ENCODE measurements at places on chromosomes 3 and 15.

DNA sequence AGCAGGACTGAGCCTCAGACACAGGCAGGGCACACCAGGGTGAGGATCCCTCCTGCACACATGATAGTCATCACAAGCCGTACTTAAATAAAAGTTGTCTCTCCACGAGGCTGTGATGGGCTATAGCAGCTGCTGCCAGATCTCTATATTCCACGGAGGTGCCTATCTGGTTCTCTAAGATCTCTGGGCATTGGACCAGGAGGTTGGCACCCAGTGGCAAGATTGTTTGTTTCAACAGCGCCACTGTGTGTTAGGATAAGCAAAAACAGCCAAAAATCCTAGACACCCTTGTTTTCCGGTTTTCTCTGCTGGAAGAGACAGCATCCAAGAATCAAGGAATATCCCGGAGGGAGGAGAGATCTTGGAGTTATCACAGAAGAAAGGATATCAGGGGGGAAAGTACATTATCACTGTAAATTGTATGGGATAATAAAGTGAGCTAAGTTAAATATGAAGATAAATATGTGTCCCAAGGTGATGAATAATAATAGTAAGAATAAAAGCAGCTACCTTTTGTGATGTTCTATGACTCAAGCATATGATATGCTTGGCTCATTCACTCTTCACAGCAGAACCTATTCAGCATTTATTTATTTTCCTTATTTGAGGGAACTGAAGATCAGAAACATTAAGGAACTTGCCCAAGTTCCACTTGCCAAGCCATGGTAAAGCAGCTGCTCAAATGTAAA is 90.6 kb upstream of the AKAP13 start:
- DNase-seq: peak; percentile 39

DNA sequence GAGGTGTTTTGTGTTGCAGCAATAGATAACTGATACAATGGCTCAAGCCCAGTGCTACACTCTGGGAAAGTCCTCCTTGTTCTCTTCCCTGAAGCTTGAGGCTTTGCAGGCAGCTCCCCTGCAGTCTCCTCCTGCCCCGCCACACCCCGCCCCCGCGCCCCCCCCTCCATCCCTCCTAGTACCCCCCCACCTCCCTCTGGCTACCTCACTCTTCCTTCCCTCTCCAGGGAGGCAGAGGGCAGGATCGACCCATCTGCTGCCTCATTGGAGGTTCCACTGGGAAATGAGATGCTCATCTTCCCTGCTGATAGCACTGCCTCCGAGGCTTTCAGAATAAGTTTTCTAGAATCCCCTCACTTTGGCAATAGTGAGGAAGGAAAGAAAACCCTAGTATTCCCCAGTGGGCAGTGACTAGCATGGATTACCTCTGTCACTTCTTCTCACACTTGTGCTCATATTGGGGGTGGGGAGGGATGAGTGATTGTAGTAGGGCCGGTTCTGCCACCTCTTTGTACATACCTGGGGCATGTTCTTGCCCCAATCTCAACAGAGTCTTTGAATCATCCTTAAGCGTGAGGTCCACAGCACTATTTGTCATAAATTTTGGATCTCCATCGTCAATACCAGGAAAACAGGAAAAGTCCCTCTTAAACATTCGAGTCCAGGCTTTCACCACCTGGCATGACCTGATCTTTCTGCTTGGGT is 16.3 kb upstream of the RAB7A start:
- DNase-seq: no peak

GRCh38 chr15:60840306-60840702 is 361.4 kb upstream of the ICE2 start:
- DNase-seq: no peak

- no peak for DNase-seq
Measured at GRCh38 chr3:43923104-43923882, 232.6 kb downstream of the ABHD5 start.

DNA sequence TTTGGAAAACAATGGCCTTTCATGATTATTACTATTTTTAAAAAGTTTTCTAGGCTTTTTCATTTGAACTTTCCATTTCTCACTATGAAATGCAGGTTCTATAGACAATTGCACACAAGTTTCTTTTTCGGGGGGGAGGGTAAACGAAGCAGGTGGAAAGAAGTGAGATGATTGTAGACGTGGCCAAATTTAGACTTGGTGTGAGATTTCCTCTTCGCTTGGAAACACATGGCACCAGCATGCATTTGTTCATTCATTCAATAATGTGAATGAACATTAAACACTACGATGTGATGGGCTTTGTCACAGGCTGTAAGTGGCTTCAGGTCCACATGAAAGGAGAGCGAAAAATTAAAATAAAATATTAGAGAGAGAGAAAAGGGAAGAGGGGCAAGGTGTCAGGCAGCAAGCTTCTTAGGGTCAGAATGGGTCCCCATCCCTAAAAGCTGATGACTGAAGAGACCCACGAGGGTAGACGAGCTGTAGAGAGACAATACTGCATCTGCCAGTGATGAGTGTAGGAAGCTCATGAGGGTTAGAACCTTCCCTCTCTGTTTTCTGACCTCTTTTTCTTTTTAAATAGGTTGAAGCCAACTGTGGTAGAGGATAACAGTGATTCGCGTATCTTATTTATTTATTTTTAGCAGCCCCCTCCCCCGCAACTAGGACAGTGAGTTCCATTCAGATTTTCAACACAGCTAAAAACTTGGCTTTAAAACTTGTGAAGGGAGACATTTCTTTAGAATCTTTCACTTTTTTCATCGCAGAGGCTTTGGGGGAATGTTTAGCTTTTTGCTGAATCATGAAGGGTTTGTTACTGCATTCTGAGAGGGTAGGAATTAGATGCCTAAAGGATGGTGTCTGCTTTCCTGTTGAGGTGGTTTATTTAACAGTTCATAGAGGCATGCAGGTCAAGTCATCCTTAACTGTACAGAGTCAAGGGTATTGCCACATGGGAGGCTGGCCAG is 36.2 kb downstream of the GAP43 start:
- DNase-seq: no peak

DNA sequence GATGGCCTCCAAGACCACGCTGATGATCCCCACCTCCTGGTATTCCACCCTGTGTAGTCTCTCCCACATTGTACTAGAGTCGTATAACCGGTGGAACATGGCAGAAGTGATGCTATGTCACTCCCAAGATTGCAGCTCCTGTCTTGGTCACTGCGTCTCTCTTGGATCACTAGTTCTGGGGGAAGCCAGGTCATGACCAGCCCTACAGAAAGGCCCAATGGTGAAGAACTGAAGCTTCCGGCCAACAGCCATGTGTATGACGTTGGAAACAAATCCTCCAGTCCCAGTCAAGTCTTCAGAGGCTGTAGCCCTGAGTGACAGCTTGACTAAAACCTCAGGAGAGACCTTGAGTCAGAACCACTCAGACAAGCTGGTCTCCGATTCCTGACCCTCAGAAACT is 61.9 kb upstream of the FNDC3B start:
- DNase-seq: no peak

DNA sequence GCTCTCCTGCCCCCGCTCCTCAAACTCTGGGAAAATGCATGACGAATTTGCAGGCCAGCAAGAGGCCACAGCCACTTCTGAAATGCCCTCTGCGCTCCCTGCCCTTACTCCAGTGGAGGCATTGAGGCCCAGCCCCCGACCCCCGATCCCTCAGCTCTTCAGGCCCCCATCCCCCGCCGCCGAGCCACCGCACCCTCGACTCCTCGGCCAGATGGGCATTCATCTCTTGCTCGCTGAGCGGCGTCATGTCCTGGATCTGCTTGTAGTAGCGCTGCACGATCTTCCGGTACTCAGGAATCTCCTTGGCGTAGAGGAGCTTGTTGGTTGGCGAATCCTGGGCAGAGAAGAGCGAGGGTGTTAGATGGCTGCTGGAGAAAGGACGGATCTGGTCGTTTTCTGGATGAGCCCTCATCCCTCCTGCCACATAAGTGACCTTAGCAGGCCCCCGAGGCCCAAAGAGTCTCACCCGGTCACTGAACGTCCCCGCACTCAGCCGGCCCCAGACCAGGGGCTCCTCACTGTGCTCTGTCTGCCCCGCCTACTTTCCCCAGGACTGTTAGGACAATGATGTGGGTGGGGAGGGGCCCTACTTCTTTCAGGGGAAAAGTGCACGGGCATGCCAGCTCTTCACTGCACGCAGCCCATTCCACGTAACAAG is 14.0 kb downstream of the H1-8 start:
- no peak for DNase-seq

DNA sequence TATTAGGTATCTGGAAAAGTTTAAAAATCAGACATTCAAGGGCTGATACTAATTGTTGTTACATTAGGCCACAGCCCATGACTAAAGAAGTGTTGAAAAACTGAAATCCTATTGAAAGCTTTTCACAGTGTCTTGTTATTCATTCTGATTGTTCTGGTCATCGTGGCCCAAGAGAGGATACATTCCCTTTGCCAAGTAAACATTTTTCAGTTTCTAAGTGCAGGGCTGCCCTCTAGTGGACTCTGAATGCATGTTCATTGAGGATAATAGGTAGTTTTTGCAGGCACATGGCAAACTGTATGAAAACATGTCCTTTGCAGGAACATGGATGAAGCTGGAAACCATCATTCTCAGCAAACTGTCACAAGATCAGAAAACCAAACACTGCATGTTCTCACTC is 181.1 kb downstream of the MYRIP start:
- no peak for DNase-seq

DNA sequence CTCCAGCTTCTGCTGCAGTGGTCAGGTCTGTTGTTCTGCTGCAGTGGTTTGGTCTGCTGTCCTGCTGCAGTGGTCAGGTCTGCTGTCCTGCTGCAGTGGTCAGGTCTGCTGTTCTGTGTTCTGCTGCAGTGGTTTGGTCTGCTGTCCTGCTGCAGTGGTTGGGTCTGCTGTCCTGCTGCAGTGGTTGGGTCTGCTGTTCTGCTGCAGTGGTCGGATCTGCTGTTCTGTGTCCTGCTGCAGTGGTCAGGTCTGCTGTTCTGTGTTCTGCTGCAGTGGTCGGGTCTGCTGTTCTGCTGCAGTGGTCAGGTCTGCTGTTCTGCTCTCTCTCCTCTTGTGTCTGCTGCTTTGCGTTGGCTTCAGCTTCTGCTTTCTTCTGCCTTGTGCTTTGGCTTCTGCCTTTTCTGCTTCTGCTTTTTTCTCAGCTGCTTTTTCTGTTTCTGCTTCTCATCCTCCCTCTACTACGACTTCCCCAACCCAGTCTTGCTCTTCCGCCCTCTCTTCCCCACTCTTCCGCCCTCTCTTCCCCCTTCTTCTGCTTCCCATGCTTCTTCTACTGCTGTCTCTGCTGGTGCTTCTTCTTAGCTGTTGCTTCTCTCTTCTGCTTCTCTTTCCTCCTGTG is 50.7 kb downstream of the FAM43A start:
- DNase-seq: no peak

GRCh38 chr3:35648347-35648746 is 9.0 kb downstream of the ARPP21 start:
- no peak for DNase-seq

GRCh38 chr3:10140996-10141546 is 507 bp upstream of the VHL start:
- no peak for DNase-seq
